ENCODE measurements at places on chromosomes 16 and 17.

DNA sequence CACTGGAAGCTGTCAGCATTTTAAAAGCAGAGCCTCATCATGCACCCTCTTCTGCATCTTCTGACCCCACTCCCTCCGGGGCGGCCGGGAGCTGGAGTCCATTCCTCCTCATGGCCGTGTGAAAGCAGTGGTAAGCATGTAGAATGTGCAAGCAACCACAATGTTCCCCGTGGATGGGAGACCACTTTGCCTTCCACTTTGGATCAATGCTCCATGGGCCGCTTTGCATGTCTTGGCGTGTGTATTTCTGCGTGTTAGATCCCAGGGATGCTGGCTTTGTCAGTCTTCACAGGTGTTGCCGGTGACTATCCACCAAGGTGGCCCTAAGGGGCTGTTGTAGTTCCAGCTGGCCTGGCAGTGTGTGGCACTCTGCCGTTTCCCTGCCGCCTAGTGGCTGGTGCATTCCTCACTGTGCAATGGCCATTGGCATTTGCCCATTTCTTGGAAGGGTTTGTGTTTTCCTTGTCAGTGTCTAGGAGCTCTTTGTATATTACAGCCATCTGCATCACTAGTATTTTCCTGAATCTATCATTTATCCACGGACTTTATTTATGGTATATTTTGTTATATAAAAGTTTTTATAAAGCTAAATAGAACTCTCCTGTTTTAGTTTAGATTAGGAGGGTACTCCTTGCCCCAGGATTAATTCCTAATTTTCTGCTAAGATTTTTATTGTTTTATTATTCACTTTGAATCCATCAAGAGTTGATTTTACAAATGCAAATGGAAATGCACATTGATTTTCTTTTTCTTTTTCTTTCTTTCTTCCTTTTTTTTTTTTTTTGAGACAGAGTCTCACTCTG lies 5.8 kb upstream of the ALDH3A1 start:
- no peak for DNase-seq

- DNase-seq: no peak
Observed at GRCh38 chr16:20344611-20345010, 7.9 kb downstream of the UMOD start.

DNA sequence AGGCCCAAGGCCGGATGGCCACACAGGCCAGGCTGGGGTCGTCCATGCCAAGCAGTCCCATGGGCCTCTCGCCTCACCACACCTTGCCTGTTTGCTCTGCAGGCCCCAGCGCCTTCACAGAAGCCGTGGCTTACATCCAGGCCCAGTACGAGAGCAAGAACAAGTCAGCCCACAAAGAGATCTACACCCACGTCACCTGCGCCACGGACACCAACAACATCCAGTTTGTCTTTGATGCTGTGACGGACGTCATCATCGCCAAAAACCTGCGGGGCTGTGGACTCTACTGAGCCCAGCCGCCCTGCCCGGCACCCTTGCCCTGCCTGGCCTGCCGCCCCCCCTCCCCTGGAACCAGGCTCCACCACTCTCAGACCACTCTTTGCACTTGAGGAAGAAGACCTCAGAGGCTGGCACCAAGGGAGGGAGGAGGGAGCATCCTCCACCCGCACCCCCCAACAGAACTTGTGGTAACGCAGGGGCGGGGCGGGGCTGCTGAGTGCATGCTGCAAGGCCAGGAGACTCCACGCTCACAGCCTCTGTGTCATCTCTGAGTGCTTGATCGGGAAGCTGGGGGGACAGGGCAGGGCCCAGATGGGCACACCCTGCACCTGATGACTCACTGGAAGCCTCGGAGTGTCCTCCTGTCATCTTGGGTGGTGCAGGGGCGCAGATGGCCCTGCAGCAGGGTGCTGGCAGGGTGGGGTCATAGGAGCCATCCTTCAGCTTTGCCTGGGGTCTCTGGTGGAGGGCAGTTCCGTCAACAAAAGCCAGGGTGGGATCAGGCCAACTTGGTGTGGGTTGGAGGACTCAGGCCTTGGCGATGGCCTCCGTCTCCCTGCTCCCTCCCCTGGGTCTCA lies 81.5 kb downstream of the AMFR start:
- no peak for DNase-seq

- DNase-seq: no peak
Observed at GRCh38 chr17:7107012-7107754, 7.4 kb downstream of the ASGR2 start.

DNA sequence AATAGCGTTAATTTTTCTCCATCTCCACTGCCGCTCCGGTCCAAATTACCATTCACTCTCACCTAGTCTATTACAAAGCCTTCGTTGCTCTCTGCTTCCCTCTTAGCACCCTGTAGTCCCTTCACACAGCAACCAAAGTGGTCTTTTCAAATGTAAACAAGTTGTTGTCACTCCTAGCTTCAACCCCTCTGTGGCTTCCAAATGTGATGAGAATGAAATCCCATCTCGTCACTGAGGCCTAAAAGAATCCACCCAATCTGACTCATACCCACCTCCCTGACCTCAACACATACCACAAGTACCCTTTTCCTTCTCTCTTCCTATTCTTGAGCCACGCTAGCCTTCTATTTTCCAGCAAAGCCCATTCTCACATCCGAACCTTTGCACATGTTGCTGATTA lies 2.2 kb upstream of the PELP1 start:
- DNase-seq: no peak

DNA sequence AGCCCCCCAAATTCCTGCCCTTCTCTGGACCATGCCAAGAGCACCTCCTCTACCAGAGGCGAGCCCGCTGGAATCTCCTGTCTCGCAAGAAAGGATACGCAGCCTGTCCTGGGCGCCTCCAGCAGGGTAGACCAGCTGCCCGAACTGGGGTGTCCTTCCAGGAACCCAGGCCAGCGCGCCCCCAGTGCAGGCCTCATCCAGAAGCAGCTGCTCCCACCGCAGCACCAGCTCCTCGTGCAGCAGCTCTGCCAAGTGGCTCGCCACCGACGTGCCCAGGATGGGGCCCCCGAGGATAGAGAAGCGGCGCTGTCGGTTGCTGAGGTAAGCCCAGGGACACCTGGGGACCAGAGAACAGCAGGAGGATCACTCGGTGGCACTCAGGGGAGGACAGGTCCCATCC lies 4.8 kb downstream of the TAF1C start:
- DNase-seq: no peak

- no peak for DNase-seq
Observed at GRCh38 chr16:27538528-27538927, 11.2 kb downstream of the GTF3C1 start.

- DNase-seq: no peak
Observed at GRCh38 chr17:68152161-68152571, 95.7 kb upstream of the AMZ2 start.

GRCh38 chr16:51201604-51202003 lies 50.5 kb upstream of the SALL1 start:
- DNase-seq: no peak

- DNase-seq: no peak
Observed at GRCh38 chr17:30332057-30332542, 1.8 kb downstream of the TMIGD1 start.

DNA sequence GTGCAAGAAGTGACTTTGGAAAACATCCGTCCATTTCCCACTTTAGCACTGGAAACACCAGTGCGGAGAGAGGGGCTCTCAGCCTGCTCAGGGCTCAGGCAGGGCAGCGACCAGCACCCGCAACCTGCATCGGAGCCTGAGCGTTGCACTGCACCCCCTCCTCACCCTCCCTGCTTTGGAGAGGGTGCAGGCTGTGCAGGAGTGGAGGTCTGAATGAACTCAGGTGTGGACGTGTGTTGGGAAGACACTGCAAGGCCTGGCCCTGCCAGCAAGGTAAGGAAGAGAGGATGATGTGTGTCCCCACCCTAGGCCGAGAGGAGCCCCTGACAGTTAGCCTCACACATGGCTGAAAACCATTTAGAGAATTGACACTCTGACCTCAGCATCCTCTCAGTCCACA lies 81.8 kb downstream of the NT5M start:
- DNase-seq: no peak

GRCh38 chr16:22007159-22007508 lies 777 bp upstream of the MOSMO start:
- DNase-seq: no peak

GRCh38 chr16:46857368-46857945 lies 26.5 kb upstream of the C16orf87 start:
- DNase-seq: no peak

GRCh38 chr17:32185875-32186274 lies 43.6 kb downstream of the RHOT1 start:
- DNase-seq: no peak

- no peak for DNase-seq
Observed at GRCh38 chr16:19784183-19784736, 66.2 kb downstream of the IQCK start.

DNA sequence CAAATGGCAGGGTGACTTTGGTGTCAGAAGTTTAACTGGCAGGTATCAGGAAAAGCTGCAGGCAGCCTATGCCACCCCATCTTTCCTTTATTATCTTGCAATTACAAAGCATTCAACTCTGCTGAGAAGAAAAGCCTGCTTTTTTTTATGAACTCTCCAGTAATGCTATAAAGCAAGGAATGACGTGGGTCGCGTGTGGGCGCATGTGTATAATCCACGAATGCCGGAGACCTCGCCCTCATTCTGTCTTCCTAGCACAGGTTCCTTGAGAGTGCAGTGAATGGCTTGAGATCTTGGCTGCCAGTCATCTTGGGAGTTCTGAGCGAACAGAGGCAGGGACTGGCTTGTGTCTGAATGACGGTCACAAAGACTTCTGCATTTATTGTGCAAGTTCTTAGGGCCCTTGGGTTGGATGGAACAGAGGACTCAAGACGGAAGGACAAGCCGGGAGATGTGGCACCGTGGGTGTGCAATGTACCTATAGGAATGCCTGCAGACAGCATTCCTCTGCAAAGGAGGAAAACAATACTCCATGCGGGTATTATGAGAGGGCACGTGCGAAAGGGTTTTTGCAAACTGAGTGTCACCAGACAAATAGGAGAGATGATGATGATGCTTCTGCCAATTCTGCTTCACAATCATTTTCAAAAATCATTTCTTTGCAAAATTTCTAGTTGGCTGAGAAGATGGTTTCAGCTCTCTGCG lies 96.1 kb upstream of the ELAC2 start:
- no peak for DNase-seq

GRCh38 chr17:43906951-43907424 lies 348 bp downstream of the MPP2 start:
- no peak for DNase-seq

DNA sequence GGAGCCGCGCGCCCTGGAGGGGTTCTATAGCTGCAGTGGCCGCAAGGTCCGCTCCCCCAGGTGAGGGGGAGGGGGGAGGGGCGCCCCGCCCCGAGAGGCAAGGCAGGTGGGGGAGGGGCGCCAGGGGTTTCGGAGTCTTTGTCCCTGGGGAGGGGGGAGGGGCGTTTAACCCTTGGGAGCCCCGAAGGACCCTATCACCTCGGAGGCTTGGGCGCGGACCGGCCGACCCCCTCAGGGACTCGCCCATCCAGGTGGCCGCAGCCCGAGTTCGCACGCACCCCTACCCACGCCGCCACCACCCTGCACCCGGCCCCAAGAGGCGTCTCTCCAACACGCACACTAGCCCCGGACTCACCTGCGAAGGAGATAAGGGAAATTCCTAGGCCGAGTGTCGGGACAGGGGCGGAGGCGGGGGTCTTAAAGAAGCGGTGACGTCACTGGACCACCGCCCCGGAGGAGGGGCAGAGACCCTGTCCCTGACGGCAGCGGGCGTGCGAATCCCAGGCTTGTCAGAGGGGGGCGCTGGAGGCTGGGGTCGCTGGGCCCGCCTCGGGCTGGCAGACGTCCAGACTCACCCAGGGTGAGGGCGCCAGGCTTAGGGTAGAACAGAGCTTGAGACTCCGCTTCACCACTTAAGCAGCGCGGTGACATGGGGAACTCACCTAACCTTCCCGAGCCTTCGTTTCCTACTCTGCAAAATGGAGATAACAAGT lies at the start of gene CLDN6:
Gene CLDN6, minus strand, starts transcription at position 390 of the 713 bp plus-strand sequence. CDS start 2,162 bp downstream, outside the sequence.
- peak; percentile 80 for DNase-seq

DNA sequence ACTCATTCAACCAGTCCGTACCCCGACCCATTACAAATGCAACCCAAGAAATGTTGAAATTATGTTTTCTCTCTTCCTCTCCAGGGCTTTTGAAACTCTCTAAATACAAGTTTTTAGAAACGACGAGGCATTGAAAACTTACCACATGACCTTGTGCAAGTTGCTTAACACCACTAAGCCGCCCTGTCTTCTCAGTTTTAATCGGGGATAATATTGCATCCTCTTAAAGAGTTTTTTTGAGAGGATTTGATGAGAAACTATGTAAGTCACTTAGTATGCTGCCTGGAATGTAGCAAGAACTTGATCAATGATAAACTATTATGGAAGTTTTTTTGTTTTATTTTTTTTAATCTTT lies 149.0 kb upstream of the FAM20A start:
- DNase-seq: no peak

DNA sequence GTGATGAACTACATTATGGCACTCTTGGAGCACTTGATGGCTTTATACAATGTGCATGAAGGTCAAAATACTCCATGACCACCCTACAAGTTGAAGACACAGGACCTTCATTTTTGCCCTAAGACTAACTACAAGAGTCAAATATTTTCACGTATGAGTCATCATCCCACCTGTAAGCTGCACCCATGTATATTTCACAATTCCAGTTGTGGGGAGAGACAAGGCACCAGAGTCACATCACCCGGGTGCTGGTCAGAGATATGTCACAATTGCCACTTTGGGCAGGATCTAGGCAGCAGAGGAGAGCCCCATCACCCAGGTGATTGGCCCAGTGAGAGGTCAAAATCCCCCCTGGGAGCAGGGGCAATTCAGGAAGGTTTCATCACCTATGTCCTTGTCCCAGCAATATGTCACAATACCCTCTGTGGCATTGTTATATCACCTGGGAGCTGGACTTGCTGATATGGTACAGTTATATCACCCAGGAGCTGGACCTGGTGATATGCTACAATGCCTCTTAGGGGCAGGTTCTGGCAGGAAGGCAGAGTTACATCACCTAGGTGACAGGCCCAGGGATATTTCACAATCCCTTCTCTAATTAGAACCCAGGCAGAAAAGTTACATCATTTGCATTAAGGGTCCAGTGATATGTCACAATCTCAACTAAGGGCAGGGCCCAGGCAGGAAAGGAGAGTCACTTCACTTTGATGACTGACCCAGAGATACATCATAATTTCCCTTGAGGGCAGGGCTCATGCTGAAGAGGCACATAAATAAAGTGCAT lies 1839.2 kb downstream of the TP53TG3F start:
- DNase-seq: no peak

GRCh38 chr17:65417406-65418221 lies 143.8 kb downstream of the AXIN2 start:
- DNase-seq: no peak

DNA sequence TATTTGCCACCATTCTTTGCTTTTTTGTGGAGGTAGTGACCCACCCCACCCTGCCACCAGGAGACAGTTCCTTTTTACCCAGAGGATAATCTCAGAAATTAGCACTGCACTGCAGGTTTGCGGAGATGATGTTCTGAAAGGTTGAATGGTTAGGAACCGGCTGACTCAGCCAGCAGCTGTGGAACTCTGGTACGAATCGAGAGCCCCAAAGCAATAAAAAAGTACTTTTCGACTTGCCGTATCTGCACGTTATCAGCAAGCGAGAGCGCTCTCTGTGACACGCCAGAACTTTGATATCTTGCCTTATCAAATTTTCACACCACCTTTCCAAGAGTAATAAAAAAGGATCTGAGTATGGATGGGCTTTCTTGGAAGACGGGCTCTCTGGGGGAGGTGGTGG lies 96.3 kb upstream of the EEF2KMT start:
- DNase-seq: no peak

- DNase-seq: no peak
Observed at GRCh38 chr17:39688945-39689344, 1.1 kb upstream of the PGAP3 start.
